ENCODE measurements at places on chromosomes 16 and 17.

- DNase-seq, result no peak
Observed at GRCh38 chr17:7721612-7722011, 4.1 kb downstream of the DNAH2 start.

GRCh38 chr17:72110942-72111318 is 9.9 kb upstream of the SOX9 start:
- no peak for DNase-seq

DNA sequence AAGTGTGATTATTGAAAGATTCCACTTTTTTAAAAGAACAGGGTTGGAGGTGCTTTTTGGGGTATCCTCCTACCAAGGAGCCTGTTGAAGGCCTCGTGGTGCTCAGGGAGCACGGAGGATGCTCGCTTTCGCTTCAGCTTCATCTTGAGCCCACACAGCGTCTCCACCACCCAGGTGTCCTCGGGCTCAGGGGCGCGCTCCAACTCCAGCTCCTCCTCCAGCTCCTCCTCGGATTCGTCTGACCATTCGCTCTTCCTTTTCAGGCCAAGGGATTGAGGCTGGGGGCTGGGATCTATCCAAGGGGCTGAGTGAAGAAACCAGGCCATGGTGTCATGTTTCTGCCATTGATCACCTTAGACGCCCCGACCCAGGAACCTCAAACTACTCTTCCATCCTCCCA is 1.2 kb downstream of the SPDYE4 start:
- DNase-seq, result no peak

DNA sequence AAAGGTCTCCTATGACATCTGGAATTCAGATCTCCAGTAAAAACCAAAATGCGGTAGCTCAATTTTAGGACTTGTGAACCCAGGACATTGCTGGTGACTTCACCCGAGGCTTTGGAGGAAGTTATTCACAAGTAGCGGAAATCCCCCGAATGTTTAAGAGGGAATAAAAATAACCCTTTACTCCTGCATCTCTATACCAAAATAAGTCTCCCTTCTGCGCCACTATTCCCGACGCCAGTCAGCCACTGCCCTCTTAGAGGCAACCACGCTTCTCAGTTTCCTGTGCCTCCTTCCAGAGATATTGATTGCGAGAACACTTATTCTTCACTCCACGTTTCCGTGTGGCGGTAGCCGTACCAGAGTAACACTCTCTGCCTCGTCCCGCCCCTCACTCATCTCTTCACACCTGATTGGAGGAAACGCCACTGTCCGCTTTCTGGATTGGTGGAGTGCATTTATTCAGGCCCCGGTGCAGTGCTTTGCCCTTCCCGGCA is 27.4 kb downstream of the EMP2 start:
- no peak for DNase-seq

- no peak for DNase-seq
Observed at GRCh38 chr17:40555296-40556190, 9.7 kb downstream of the CCR7 start.

DNA sequence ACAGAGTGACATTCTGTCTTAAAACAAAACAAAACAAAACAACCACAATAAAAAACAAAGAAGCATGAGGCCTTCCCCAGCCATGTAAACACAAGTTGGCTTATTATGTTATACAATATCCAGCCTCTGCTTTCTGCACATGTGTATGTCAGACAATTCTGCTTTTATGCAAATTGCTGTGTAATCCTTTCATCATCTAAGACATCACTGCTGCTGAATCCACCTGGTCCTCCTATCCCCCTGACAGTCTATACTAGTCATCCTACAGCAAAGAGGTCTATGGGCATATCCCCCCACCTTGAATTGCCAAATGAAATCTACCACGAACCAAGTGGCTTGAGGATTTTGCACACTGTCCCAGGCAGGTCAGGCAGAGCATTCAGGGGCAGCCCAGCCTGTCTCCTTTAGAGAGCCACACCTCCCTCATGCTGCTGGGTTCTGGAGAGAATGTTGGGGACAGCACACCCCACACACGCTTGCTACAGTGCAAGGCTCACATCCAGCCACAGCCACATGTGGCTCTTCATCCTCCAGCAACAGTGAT is 339.6 kb upstream of the CDH5 start:
- no peak for DNase-seq

DNA sequence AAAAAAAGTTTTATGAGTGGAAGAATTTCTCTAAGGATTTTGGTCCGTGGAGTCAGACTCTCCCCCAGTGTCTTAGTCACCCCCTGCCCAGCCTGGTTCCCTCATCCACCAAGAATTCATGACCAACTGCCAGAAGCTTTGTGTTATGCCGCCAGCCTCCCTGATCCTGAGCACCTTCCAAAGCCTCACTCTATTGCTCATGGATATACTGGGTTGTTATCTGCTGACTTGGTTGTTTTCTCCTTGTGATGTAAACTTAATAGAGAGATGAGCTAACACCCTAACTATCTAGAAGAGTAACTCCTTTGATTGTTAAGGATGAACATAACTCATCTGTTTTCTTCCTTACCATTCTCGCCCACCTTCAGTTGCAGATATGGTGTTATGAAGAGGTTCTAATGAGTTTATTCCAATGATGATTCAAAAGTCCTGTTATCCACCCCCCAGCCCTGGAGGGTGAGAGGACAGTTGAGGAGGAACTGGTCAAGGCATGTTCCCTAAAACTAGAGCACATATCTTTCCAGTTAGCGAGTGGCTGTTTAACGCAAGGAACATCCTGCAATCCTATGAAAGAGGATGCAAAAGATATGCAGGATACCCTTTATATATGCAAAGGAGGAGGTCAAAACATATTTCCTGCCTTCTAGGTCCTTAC is 1.5 kb upstream of the PSMD3 start:
- no peak for DNase-seq

DNA sequence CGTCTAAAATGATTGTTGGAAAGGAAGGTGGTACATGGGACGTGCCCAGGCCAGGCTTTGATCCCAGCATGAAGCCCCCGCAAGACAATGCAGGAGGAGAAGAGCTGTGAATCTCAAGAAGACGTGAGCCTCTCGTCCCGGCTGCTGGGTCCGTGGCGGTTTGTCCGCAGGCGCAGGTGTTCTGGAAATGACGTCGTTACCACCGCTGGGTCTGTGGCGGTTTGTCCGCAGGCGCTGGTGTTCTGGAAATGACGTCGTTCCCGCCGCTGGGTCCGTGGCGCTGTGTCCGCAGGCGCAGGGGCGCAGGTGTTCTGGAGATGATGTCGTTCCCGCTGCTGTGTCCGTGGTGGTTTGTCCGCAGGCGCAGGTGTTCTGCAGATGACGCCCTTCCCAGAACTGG is 14.1 kb downstream of the SPG7 start:
- DNase-seq, result no peak

GRCh38 chr17:19017401-19017800 is 12.8 kb upstream of the FAM83G start:
- DNase-seq, result no peak

DNA sequence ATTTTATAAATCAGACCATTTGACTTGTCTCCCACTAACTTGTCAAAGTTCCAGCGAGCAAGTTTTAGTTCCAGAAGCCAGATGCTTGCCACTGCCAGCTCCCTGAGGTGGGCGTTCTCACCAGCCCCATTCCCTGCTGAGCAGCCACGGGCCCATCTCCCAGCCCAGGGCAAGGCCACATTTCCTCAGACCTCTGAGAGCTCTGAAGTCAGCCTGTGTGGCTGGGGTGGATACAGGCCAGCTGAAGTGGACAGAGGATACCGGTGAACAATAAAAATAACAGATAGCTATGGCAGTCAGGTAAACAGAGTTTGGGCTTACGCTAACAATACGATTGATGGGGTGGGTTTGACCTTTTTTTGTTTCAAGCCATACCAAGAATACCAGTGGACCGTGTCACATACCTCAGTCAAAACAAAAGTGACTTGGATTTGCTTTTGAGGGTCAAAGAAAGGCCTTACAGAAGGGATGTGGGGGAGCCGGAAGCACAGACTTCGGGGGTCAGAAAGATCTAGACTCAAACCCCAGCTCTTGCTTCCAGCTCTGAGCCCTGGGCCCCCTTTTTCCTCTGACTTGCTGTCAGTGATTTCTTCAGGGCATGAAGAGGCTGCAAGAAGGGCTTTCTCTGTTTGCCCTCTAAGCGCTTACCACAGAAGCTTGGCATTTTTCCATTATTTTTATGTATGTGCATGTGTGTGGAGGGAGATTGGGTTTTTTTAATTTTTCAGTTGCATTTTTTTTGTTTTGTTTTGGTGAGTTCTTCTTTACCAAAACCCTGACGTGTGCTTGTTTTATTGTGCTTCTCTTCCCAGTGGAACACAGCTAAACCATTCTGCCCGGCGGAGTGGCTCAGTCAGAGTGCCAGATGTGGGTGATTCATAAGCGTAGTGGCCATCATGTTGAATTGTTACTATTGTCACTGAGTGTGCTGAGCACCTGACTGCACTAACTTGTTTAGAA is 109.9 kb downstream of the GNAO1 start:
- DNase-seq, result no peak

DNA sequence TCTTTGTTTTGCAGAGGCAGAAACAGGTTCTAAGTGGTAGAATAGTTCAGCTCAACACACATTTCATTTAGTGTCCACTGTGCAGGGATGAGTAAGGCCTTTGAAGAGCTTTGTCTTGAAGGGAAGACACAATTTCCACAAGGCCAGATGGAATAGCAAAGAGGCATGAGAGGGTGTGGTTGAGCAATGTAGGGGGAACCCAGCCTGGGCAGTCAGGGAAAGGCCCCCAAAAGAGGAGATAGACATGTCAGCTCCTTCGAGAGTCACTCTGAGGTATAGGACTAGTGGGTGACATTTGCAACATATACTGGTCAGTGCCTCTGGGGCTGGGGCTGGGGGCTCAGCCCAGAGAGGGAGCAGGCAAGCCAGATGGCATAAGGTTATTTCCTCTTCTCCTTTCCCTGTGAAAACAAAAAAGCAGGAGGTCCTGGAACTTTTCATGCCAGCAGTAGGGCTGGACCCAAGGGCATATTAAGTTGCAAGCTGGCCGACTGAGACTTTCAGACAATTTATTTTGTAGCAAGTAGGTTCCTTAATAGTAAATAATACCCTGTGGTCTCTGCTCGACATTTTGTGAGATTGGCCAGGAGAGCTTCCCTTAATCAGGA is 7.1 kb downstream of the ALKBH5 start:
- no peak for DNase-seq

DNA sequence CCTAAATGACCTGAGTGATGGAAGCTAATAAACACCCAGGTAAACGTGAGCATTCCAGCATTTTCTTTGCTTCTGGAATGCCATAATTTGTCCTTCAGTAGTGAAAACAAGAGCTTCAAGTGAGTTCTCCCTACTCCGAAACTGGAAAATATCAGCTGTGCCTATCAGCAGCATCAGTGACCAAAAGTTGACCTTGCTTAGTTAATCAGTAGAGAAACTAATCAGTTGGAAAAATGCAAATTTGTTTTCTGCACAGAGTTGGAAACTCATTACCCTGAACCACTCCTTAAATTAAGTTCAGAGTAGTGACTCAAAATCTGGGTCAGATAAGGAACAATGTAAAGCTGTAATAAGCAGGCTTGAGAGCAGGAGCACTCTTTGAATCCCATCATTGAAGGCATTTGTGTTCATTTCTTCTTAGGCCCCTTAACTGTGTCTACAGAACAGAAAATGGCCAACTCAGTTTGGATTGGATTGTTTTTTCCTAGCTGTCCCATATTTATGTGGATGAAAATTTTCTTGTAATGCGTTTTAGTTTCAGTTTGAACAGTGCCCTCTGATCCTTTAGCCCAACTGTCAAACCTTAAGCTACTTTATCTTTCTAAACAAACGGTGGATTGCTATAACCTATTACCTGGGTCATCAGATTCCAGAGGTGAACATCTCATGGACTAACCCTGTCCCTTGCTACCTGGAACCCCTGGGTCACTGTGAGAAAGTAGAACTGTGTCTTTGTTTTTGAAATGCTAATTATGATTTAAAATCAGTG is 290.4 kb downstream of the TOX3 start:
- DNase-seq, result no peak

GRCh38 chr16:85459529-85460251 is 153.4 kb upstream of the GSE1 start:
- no peak for DNase-seq

- DNase-seq, result no peak
Observed at GRCh38 chr17:45101883-45102811, 30.2 kb downstream of the PLCD3 start.

DNA sequence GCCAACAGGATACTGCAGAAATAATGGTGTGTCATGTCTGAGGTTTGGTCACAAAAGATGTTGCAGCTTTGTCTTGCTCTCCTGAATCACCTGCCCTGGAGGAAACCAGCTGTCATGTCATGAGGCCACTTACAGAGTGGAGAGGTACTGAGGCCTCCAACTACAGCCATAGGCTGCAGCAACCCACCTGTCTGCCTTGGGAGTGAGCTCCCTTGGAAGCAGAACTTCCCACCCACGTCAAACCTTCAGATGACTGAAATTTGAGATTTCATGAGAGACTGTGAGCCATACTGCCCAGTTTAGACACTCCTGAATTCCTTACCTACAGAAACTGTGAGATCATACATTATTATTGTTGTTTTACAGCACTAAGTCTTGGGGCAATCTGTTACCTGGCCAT is 475.9 kb downstream of the HS3ST3B1 start:
- no peak for DNase-seq

GRCh38 chr17:30580916-30581315 is 103.7 kb downstream of the GOSR1 start:
- no peak for DNase-seq

DNA sequence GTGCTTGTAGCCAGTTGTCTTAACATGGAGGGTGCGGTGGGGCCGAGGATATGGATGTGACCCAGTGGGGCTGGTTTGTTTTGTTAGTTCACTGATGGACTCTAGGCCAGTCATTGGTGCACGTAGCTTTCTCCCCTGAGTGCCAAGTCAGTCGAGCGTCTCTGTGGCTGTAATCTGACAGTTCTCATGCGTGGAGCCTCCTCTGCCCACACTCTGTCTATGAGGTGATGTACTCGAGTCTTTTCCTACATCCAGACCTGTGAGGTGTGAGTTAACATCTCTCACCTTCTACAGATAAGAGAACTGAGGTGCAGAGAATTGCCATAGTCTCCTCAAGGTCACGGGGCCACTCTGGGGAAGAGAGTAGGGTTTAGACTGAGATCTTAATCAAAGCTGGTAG is 90.2 kb downstream of the MARCHF10 start:
- no peak for DNase-seq

DNA sequence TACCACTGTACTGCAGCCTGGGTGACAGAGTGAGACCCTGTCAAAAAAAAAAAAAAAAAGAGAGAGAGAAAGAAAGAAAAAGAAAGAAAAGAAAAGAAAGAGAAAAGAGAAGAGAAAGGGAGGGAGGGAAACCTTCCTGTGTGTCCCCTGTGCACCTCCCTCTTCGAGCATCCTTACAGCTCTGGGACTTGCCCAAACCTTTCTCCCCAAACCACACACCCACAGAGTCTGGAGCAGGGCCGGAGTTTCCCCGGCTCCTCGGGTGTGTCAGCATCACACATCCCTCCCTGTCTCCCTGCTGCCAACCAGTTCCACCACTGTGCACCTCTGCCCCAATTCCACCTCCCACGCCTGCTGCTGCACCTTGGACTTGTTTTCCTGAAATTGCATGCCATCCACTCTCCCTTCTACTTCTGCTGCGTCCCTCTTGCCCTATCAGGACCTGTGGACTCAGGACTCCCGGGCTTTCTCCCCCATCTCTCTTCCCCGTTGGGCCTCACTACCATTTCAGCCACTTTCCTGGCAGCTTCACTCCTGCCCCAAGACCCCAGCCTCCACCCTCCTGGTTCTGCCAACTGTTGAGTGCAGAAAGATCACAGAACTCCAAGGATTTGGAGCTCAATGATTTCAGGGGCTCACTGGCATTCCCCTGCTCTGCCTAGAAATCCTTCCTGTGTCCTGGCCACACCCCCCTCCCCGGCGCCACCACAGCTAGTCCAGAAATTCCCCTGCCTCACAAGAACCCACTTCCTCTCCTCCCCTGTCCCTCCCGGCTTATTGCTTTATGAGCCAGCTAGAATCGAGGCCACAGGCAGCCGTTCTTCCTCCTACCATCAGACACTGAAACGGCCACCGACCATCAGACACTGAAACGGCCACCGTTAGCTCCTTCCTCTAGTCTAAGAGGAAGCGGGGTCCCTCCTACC is 3.7 kb upstream of the CDK3 start:
- DNase-seq, result no peak
